ENCODE measurements at places on chromosomes 6 and 20.

DNA sequence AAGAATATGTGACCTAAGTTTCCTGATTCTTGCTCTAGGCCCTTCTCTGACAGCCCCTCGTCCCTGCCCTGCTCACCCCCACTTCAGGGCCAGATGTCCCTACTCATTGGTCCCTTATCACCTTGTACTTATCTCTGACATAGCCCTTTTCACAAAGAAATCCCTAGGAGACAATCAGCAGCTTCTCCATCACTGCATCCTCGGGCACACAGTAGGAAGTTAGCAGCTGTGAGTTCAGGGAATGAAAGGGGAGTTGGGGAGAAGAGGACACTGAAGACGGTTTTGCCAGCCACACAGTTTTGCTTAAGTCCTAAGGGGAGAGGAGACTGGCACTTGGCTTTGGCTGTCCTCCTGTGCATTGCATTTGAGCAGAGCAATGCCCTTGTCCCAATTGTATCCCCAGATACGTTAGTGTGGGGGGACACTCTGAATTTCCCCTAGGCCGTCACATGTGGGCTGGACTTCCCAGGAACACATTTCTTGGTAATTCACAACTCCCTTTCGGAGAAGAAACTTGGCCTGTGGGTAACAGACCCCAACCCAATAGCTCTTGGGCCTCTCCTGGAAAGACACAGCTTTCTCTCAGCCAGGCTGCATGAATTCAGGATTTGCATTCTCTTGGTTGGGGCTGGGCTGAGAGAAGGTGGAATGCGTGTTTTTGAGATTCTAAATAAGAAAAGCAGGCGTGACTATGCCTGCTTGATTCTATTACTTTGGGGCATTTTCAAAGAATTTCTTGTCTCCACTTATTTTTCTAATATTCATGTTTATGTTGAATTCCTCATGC is 177.6 kb downstream of the UST start:
- no peak for DNase-seq

DNA sequence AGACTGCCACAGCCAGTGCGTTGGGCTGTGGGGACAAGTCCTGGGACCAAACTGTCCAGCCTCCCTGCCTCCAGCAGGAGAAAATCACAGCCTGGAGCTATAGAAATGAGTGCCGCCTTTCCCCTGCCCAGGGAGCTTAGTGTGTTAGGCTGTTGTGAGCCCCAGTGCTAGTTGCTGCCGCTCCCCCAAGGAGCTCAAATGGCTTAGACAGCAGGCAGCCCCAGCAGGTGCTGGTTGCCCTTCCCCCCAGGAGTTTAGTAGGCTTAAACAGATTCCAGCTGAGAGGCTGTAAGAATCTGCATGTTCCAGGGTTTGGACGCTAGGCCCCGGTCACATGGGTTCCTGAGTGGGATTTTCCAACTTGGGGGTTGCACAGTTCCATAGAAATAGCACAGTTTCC is 27.2 kb upstream of the HMGN3 start:
- DNase-seq: no peak

GRCh38 chr20:20037960-20038359 is 14.3 kb downstream of the CRNKL1 start:
- DNase-seq: peak; percentile 50

- DNase-seq: no peak
Measured at GRCh38 chr6:112683106-112683505, 336.0 kb downstream of the RFPL4B start.

GRCh38 chr6:20025681-20026080 is 186.6 kb downstream of the MBOAT1 start:
- DNase-seq: no peak

Measured in fibroblast of skin of back (primary cell).